Thyroid gland (tissue), 4 donors: ENCODE measurements at places on chromosomes 1 and 21. TPM values are rescaled to one million over a fixed set of nuclear protein-coding genes. Genes with fewer than 3 reads are reported as not detected.

Gene ATP1A4
- not detected for total RNA-seq

DNA sequence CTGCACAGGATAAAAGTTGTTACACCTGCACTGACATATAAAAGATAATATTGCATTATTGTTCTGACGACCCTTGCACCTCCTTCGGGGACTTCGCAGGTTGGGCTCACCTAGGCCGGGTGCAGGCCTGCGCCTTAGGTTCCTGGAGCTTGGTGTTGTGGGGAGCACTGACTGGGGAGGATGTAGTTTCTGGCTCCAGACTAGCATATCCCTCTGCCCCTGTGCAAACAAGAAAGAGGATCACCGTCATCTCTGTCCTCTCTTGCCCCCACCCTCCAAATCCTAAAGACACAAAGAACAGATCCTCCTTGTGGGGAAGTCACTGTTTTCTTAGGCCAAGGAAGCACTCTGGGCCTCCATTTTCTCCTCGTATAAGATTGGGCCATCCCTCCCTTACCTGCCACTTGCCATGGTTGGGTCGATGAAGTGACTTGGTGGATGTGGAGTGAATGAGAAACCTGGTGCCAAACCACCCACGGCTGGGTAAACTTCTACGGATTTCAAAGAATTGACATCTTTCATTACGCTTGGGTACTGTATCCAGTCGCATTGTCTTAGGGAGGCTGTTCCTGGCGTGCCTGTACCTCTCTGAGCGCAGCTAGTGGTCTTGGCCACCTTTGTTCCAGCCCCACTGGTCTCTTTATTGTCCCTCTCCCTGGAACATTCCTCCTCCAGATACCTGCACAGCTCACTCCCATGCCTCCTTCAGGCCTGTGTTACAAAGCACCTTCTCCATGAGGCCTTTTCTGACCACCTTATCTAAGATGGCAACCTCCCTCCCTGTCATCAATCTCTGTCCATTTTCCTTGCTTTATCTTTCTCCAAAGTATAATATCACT lies 34.4 kb upstream of the PKP1 start:
- no peak for DNase-seq

- no peak for DNase-seq
Measured at GRCh38 chr21:35273333-35273732, 224.2 kb upstream of the RUNX1 start.

- no peak for DNase-seq
Measured at GRCh38 chr1:5956022-5956830, 36.0 kb downstream of the NPHP4 start.

DNA sequence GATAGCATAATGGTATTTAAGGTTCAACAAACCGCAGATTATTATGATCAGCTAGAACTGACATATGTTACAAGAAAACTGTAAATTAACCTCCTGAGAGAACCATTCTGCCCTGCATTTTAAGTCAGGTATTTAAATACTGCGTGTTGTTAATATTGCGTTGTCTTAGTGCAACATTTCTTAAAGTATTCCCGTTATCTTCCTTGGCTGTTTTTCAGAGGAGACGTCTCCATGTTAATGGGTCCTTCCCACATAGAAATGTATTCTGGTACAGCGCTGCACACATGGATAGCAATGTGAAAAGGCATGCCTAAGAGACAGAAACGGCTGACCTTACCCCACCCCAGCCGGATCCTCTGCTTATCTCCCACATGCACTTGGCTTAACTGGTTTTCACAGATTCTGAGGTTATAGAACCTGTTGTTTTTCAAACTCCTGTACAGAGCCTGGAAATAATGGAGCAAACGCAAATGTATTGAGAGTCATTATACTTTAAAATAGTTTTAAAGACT lies 22.8 kb upstream of the DEGS1 start:
- no peak for DNase-seq

- DNase-seq = no peak
Measured at GRCh38 chr21:46033410-46034400, 52.1 kb downstream of the COL6A1 start.

- no peak for DNase-seq
Measured at GRCh38 chr1:47765236-47765635, 231.9 kb downstream of the TRABD2B start.
